ENCODE measurements at places on chromosomes 5 and 9.
A peak's percentile ranks its signal among the peaks of the same experiment; 100 is the strongest.

DNA sequence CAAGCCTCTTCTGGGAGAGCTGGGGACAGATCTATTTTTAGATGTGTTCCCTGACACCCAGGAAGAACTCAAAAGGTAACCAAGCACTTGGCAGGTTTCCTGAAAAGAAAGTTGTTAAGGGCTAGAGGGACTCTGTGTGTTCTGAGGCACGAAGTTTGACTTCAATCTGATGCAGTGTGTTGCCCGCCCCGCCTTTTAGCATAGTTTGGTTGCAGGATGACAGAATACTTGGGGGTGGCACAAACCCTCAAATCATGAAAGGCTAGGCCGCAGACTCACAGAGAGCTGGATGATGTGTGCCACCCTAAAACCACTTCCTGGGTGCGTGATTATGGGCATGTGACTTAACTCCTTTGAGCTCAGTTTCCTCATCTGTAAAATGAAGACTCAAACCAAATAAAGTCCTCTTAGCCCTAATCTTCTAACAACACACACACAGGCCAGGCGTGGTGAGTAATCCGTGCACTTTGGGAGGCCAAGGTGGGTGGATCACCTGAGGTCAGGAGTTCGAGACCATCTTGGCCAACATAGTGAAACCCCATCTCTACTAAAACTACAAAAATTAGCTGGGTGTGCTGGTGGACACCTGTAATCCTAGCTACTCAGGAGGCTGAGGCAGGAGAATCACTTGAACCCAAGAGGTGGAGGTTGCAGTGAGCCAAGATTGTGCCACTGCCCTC, 12.8 kb upstream of the NDFIP1 start:
- DNase-seq: no peak

DNA sequence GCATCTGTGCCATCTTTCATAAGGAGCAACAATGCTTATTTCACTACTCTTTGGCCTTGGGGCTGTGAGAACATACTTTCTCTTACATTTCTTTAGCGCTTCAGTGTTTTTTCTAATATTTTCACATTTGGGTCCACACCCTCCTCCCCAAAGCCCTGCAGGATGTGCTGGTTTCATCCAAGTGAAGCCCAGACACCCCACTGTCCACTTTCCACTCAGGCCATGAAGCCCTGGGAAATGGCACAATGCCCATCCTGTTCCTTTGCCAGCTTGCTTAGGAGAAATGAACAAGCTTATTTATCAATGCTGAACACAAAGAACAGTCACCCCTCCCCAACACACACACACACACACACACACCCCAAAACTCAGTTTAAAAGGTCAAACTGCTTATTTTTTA, 17.3 kb upstream of the TMOD1 start:
- no peak for DNase-seq

DNA sequence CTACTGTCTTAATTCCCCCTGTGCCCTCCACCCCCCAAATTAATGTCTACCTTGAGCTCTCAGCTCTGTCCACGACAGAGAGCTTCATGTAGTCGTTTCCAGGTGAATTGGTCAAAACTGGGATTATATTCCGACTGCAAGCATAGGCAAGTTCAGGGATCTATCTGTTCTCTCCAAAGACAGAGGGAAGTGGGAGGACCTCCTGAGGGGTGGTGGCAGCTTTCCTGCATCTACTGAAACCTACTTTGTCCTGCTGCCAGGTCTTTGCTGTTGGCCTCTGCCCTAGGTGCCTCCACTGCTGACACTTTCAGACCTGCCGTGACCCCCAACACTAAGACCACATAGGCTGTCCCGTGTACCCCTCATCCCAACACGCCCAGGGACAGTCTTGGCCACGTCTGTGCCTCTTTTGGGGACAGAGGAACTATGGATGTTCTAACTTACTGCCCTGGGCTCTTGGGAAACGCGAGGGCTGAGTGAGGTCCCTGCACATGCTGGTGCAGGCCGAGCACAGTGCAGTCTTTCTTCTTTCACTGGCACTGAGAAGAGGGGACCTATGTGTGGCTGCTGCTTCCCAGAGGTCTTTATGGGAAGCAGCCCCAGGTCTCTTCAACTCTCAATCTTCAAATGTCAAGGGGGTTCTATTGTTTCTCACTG, 125.6 kb downstream of the NTRK2 start:
- DNase-seq: no peak

- DNase-seq: no peak
These were observed 7.1 kb upstream of the MYOZ3 start for GRCh38 chr5:150653762-150654556.

GRCh38 chr9:70639853-70640814, 225.7 kb upstream of the KLF9 start:
- DNase-seq: peak; percentile 23

DNA sequence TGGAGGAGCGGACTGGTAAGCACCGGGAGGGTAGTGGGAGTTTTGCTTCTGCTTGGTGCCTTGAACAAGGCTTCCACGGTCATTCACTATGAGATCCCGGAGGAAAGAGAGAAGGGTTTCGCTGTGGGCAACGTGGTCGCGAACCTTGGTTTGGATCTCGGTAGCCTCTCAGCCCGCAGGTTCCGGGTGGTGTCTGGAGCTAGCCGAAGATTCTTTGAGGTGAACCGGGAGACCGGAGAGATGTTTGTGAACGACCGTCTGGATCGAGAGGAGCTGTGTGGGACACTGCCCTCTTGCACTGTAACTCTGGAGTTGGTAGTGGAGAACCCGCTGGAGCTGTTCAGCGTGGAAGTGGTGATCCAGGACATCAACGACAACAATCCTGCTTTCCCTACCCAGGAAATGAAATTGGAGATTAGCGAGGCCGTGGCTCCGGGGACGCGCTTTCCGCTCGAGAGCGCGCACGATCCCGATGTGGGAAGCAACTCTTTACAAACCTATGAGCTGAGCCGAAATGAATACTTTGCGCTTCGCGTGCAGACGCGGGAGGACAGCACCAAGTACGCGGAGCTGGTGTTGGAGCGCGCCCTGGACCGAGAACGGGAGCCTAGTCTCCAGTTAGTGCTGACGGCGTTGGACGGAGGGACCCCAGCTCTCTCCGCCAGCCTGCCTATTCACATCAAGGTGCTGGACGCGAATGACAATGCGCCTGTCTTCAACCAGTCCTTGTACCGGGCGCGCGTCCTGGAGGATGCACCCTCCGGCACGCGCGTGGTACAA, 556 bp downstream of the PCDHGC3 start:
- peak; percentile 52 for DNase-seq

- peak; percentile 88 for DNase-seq
These were observed 523.5 kb upstream of the CLINT1 start for GRCh38 chr5:158382473-158382872.

GRCh38 chr5:72235725-72236124, 84.3 kb downstream of the MRPS27 start:
- DNase-seq: no peak

DNA sequence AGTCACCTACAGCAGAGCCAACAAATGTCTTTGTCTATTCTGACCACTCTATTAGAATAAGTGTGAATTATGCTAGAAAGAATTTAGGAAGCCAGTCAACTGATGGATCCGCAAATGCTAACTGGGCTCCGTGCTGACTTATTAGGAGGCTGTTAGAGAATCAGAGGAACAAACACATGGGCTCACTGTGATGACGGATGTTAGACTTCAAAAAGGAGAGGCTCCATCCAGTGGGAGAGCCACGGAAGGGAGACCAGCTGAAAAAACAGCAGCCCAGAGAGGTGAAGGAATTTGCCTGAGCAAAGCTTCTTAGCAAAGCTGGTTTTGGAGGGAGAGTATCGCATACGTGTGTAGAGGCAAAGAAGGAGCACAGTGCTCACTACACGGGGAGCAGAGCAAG, 5.8 kb upstream of the TGFBI start:
- DNase-seq: no peak

GRCh38 chr9:105879181-105879580, 184.8 kb downstream of the TMEM38B start:
- DNase-seq: no peak

DNA sequence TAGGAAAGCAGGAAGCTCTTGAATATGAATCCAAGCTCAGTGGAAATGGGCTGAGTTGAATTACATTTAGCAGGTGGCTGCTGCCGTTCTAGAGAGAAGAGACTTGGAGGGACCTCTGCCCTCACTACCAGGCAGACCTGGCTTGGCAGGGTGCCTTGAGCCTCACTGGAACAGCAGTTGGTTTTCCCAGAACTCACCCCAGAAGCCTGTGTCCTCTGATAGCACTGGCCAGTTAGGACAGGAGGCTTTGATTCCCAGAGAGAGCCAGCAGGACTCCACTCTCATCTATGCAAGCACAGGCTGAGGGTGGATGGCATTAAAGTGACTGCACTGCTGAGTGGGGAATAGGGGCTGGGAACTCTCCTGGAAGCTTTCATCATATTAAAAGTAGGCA, 54.8 kb downstream of the PWWP2A start:
- DNase-seq: no peak

DNA sequence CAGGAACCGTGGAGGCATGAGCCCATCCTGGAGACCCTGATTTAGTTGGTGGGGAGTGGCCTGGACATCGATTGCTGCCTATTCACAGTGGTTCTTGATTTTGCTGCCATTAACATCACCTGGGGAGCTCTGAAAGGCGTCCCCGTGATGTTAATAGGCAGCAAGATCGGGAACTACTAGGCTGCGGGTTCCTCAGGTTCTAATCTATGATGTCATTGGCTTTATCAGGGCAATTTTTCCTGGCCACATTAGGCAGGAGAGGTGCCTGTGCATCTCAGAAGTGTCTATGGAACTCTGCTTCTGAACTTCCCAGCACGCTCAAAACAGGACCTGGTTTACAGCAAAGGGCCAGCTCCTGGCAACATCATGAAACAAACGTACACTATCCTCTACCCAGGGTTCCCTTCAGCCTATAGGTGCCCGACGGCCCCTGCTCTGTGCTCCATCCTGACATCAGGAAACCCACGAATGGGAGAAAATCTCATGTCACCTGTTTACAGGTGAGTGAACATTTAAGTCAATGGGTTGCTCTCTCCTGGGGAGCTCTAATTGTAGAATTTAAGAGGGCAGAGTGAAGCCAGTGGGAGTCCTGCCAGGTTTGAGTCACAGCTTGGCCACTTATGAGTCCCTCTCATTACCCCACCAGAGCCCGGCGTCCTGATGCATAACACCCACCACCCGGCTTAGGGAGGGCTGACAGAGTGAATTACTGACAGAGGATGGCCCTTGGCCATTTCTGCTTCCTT, 49.4 kb downstream of the ROPN1L start:
- DNase-seq: no peak

- no peak for DNase-seq
These were observed 26.8 kb downstream of the JADE2 start for GRCh38 chr5:134552301-134552700.

DNA sequence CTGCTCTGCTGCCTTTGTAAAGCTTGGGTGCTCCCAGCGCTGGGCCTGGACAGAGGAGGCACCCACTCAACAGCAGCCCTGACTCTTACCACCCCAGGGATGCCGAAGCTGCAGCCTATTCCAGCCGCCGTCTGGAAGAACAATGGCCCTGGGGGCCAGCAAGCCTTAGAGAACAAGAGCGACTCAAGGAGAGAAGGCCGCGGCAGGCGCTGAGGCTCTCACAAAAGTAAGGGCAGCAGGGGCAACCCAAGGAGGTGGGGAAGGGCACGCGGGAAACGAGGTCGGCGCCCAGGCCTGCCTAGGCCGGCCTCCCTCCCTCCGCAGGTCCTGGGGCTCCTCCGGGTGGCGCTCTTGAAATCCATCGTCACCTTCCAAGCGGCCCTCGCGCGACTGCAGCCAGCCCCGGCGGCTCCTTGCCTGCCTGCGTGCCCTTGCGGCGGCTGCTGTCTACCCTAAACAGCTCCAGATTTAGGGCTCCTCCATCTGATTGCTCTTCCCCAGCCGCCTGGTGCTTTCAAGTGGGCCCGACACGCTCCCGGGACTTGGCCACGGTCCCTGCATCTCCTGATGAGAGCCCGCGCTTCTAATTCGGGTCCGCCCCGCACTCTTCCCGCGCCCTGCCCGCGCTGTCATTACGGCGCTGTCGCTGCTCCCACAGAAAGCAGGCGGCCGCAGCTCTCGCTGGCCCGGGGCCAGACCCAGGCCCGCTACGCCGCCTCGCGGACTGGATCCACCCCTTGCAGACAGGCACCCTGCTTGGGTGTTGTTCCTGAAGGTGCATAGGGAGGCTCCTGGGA, 213.3 kb downstream of the SEMA6A start:
- no peak for DNase-seq

DNA sequence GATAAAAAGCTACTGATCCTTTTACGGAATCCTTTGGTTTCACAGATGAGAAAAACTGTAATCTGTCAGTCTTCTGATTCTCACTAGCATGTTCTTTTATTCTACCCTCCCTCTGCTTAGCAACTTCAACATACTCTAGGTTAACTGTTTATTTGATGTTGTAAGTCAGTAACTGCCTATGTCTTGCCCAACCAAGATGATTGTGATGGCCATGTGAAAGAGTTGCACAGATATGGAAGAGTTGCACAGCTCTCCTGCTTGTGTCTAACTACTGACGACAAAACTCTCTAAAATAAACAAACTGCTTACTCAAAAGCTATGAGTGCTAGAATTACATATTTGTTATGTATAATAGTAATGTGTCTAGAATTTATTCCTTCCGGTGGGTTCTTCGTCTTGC, 227.3 kb upstream of the DAB2 start:
- DNase-seq: no peak

DNA sequence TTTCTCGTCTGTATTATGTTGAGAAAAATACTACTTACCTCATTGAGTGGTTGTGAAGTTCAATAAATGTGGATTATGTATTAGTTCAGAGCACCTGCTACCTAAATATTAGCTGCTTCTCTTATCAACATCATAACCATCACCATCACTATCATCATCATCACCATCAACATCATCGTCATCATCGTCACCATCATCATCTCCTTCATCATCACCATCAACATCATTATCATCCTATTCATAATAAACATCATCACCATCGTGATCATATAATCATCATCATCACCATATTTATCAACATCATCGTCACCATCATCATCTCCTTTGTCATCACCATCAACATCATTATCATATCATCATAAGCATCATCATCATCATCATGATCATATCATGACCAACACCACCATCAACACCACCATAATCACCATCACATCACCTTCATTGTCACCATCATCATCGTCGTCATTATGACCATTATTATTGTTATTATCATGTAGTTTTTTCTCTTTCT, 181.0 kb upstream of the ADCY2 start:
- DNase-seq: no peak

- no peak for DNase-seq
These were observed 343.7 kb downstream of the GLIS3 start for GRCh38 chr9:3956081-3956671.

- DNase-seq: no peak
These were observed 5.8 kb downstream of the TNFAIP8 start for GRCh38 chr5:119361594-119362125.

DNA sequence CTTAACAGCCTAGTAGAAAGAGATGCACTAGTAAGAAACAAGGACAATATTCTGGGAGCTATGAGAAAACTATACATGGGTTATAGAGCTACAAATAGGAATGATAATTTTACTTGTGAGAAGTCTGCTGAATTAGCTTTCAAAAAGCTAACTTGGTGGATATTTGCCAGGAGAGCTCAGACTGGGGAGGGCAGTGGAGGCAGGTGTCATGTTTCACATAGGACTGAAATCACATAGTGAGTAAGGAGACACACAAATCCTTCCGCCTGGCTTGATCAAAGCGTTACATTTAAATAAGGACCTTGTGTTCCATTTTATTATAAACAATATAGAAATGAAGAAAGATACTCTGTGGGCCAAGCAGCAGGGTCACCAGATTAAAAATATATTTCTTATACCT, 235.0 kb downstream of the ISL1 start:
- DNase-seq: no peak

All from smooth muscle cell of the brain vasculature (primary cell).